Epithelial cell of prostate (primary cell): ENCODE measurements at places on chromosomes 6 and 20.

GRCh38 chr6:12113190-12113577, 101.1 kb downstream of the HIVEP1 start:
- DNase-seq = peak; percentile 8

GRCh38 chr6:166586424-166587156, at the start of gene RAMACL:
Gene RAMACL (minus strand): TSS chr6:166586678. CDS start chr6:166586477, 201 bp downstream.
- no peak for DNase-seq

- DNase-seq = no peak
Measured at GRCh38 chr6:35586542-35586941, 73.8 kb upstream of the TULP1 start.

GRCh38 chr6:103236923-103237322, 1622.8 kb downstream of the HACE1 start:
- no peak for DNase-seq

DNA sequence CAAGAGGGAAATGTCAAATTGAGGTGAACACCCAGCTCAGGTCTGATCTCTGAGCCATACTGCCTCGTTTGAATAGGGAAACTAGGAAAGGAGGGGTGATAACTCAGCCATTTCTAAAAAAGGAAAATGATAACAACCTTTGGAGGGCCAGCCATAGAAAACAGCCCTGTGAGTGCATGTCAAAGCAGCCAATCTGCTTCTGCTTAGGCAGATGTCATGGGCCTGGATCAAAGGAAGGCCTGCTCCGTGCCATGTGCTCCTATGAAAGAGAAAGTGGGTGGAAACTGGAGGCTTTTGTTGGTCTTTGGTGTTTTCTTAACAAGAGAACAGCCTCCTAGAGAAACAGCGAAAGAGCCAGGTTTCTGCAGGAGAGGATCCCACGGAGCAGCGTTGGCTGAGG, 428.0 kb downstream of the DHX35 start:
- no peak for DNase-seq

DNA sequence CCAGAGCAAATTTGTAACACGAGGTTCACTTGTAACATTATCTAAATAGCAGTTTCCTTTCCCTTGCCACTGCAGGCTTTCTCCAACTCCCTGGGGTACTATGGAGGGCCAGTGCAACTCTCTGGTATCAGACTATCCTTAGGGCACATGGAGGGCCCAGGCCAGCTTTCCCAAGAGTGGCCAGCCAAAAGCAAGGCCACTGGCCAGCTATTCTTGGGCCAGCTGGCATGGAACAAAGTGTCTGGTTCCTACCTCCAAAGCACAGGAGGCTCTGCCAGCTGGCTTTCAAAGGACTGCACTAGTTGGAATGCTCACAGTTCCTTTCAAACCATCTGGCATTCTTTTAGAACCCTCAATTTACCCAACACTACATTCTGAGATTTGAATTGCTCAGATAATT, 8.7 kb downstream of the RNF24 start:
- DNase-seq = no peak

DNA sequence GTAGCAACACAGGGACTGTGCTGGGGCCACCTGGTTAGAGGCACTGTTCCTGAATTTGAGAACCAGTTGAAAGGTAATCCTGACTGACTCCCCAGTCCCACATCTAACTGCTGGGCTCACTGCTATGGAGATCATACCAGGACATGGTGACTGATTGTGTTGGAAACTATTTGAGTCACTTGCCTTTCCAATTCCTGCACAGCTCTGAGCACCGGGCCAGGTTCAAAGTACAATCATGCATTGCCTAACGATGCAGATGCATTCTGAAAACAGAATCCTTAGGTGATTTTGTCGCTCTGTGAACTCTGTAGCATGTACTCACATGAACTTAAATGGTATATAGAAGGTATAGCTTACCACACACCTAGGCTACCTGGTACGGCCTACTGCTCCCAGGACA, 215.3 kb downstream of the BMP7 start:
- DNase-seq = no peak

DNA sequence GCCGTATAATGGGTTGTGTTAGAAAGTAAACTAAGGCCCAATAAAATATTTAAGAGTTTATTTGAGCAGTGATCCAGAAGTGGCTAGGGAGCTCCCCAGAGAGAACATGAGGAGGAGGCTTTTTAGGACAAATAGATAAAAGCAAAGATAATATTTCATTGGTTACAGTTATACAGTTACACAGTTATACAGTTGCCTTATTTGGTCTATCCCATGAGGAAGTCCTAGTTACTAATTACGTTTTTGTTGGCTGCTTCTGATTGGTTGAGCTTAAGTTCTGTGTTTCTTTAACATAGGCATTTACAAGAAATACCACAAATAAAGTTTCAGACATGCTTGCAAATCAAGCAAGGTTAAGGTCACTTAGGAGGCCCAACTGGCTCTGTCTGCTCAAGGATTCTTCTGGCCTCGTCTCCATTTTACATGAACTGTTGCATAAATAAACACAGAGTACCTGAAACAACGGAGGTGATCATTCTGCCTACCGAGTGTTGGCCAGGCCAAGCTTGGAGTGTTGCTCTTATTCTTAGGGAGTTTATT, 7.0 kb downstream of the UBD start:
- DNase-seq = no peak
